ENCODE measurements at places on chromosomes 11 and 22. TPM values are rescaled to one million over a fixed set of nuclear protein-coding genes. Genes with fewer than 3 reads are reported as not detected.

PGA3 gene
- total RNA-seq = not detected

NLRP14 gene
- not detected for total RNA-seq

LRRC74B gene
- total RNA-seq = not detected

TCF20 gene
- 69.3 TPM for total RNA-seq

DGAT2 gene
- total RNA-seq = 187 TPM
